ENCODE measurements at places on chromosomes 7 and 10. TPM values are rescaled to one million over a fixed set of nuclear protein-coding genes. Genes with fewer than 3 reads are reported as not detected.

GRCh38 chr10:108911814-108912541, 1011.3 kb downstream of the XPNPEP1 start:
- DNase-seq: no peak

DNA sequence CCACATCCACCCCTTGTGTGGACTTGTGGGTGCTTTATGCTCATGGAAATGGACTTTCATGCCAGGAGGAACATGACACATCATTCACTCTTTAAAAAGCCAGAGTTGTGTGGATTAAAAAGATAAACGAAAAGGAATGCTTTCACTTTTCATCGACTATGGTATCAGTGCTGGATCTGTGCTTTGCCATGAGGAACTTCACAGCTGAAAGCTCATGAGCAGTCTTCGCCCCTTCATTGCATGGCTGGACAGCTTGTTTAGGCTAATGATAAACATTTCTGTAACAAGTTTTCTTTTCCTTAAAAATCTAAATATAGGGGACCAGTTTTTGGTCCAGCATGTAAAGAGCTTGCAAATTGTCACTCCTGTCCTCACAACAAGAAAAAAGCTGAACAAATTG, 173.6 kb upstream of the NPS start:
- DNase-seq: no peak

GRCh38 chr7:83832009-83832408, 183.1 kb upstream of the SEMA3E start:
- no peak for DNase-seq

DNA sequence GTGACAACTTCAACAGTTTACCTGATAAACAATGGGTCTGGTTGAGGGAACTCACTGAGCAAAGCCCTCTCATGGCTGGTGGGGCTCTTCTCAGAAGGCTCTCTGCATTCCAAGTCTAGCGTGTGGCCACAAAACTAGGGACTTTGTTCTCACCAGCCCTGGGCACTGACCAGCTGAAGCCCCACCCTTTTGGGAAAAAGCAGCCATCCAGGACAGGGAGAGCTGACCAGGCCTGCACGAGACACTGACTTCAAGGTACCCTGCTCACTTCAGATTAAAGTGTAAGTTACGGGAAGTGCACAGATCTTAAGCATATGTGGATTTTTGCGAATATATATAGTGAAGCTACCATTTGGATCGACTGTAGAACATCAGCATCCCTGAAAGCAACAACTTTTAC, 67.4 kb upstream of the LRRC4 start:
- DNase-seq: no peak

DNA sequence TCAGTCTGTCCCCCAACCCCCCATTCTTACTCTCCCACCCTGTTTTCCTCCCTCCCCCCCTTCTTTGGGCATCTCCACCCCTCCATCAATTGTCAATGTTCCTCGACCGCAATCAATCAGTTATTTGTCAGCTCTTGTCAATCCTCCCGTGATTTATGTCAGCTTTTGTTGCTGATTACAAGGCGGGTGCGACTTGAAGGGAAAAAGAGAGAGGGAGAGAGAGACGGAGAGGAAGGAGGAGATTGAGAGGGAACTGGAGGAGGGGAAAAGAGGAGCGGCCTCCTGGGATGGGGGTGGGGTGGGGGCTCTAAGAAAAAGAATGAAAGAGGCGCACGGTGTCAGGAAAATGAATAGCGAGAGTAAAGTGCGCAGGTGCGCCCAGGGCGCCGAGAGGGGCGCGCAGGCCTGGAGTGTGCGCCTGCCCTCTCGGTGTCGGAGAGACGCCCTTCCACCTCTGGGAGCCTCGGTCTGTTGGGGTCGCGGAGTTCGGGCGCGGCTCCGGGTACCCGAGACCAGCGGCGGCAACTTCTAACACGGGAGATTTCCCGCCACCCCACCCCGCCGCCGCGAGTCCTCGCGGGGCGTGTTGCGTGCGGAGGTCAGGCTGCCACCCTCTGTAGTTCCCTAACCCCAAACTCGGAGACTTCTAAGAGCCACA, 1.1 kb upstream of the ZNF503 start:
- DNase-seq: no peak

GRCh38 chr7:156475179-156475578, 165.4 kb upstream of the RNF32 start:
- DNase-seq: no peak

DNA sequence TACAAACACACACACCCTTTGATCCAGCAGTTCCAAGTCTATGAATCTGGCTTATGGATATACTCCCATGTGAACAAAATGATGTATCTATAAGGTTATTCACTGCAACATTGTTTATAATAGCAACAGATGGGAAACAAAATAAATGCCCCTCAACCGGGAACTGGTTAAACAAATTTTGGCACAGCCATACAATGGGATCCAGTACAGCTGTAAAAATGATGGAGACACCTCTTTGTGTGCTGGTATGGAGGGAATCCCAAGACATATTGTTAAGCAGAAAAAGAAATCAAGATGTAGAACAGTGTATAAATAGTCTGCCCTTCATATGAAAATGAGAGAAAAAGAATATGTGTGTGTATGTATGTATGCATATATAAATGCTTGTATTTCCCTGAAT, 155.5 kb downstream of the SNX10 start:
- no peak for DNase-seq

- no peak for DNase-seq
Observed at GRCh38 chr7:98520356-98520951, 96.6 kb upstream of the NPTX2 start.

DNA sequence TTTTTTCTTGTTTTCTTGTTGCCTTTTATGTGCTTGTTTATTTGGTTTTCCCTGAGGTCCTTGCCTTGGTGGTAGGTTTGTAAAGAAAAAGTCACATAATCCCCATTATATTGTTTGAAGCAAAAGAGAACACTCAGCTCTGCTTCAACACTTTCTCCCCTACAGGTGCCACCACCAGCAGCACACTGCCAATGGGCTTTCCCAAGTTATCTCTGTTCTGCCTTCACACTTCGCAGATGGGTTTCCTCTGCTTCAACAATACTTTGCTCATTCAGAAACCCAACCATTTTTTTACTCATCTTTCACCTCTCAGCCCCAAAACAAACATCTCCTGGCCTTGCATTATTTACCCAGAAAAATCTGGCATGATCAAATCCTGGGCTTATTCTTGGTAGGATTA, 375.1 kb upstream of the TEX47 start:
- DNase-seq: no peak

GRCh38 chr7:114073701-114074100, 154.9 kb upstream of the PPP1R3A start:
- DNase-seq: no peak

DNA sequence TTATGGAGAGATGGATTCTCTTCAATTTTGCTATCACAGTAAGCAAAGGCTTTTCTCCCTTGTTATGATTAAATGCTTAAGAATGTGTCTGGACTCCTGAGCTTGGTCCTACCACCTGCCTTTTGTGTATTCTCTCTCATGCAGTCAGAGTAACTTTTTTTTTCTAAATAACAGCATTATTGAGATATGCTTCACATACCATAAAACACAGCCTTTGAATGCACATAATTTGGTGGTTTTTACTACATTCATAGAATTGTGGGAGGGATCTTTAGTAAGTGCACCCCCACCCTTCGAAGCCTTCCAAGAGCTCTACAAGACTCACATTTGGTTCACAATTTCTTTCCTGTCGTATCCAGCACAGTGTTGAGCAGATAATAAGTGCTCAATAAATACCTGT, 175.5 kb downstream of the ADAM12 start:
- DNase-seq: no peak

GRCh38 chr10:2011106-2011716, 273.9 kb upstream of the ADARB2 start:
- no peak for DNase-seq

- DNase-seq: no peak
Observed at GRCh38 chr10:122126763-122127659, 138.0 kb downstream of the TACC2 start.

DNA sequence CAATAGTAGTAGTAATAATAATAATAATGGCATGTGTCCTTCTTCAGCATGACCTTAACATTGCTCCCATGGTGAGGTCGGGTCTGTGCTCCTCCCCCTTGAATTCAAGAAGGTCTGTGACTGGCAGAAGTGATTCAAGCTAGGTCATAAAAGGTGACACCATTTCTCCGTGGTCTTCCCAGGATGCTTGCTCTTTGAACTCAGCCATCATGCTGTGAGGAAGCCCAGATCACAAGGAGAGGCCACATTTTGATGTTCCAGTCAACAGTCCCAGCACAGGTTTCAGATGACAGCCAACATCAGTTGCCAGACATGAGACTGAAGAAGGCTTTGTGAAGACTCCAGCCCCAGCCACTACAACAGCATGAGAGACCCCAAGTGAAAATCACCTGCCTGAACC, 83.9 kb downstream of the SEPTIN14 start:
- DNase-seq: no peak

DNA sequence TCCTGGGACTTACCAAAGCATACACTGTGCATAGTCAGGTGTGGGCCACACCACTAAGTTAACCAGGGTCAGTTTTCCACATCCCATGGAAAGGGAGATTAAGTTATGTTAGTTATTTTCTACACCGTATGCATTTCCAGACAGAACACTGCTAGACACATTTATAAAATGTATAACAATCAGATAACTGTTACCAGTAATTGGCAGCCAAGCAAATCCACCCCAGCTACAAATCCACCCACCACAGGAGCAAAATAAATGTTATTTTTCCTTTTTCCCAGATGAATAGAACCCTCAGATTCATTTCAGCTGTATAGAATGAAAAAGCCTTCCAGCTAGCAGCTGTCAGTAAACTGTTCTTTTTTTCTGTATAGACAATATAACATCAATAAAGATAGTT, 256.9 kb upstream of the FZD1 start:
- no peak for DNase-seq

DNA sequence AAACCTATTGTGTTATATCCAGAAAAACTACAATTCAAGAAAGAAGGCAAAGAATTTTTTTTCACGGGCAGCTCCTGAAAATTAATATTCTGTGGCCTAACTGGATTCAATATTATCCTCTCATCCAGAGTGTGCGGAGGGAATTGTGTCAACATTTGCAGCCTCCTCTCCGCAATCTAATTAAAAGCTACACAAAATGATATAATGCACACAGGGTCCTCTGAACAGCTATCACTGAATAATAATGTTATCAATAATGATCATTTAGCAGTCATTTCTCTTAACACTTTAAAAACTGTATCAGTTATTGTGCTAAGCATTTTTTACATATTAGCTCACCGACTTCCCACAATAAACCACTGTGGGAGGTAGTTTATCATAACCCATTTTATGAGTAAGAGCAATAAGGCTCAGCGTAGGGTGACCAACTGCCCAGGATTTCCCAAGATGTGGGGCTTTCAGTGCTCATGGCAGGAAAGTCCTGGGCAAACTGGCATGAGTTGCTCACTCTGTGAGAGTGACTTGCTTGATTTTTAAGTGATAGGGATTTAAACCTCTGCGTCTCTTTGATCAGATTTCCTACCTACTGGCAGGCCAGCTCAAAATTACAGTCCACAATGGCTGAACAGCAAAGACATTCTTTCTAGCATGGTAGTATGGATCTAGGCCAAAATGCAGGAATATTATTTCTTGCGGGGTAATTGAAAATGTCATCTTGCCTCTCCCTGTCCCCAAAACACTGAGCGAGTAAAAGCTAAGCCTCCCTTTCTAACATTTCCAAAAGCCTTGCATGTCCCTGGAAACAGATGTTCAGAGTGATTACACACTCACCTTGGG, 65.7 kb downstream of the AOAH start:
- no peak for DNase-seq

DNA sequence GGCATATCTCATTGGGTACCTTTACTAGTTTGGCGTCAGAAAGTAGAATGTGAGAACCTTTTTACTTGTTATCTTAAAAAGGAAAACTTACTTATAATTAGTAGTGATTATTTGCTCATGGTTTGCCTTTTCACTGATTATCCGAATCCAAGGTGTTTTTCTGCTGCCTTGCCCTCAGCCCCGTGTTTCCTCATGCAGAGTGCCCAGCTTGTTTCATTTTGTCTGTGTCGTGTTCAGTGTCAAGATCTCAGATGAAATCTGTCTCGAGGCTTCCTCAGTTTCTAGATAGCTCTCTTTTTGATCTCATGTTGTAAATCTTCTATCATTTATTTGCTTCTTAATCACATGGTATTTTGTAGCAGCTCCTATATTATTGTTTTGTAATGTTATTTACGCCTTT, 30.1 kb downstream of the RPA3 start:
- DNase-seq: no peak

GRCh38 chr7:66013938-66014337, 31.9 kb upstream of the GUSB start:
- no peak for DNase-seq

DNA sequence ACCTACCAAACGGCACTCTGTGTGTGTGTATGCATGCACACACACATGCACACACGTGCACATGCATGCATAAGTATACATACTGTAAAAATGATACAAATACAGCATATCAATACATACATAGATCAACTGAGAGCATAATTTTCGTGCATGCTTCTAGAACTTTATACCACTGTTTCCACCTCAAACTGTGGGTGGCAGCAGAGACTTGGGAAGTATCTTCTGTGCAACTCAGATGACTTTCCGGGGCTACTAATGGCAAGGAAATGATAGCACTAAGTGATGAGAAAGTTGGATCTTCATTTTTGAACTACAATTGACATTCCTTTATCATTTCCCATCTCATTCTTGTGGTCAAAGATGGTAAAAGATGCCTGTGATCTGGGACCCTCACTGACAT, 570.7 kb downstream of the REEP3 start:
- no peak for DNase-seq

- DNase-seq: no peak
Observed at GRCh38 chr10:114708717-114709335, 50.8 kb upstream of the ABLIM1 start.

- no peak for DNase-seq
Observed at GRCh38 chr7:128759242-128759641, 16.4 kb downstream of the OPN1SW start.

DNA sequence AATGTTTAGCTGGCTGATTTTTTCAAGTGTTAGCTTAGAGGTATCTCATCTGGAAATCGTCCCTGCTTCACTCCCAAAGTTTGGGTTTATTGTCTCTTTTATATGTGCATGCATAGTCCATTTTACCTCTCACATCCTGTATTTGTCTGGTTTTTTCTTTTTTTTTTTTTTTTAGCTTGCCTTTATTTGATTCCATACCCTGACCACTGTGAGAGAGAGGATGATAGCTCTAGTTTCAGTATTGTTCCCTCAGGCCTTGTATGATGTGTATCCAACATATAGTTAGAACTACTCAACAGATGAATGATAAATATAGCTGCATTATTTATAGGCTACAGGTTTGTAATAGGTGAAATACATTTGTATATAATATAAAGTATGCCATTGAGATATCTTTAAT, 29.9 kb downstream of the PCGF5 start:
- DNase-seq: no peak

- no peak for DNase-seq
Observed at GRCh38 chr7:50479743-50480517, 29.8 kb upstream of the FIGNL1 start.

GRCh38 chr7:142795339-142795863, 24.6 kb downstream of the PRSS2 start:
- DNase-seq: no peak

DNAJC12 gene
- 1.9 TPM for total RNA-seq

PIP4K2A gene
- total RNA-seq: 29.8 TPM

AKR1C3 gene
- total RNA-seq: 71.0 TPM

GIMAP6 gene
- total RNA-seq: 135 TPM

All from omental fat pad (tissue), 4 donors.